T-helper 22 cell (primary cell): ENCODE measurements at places on chromosomes 6 and 20.
A peak's percentile ranks its signal among the peaks of the same experiment; 100 is the strongest.

DNA sequence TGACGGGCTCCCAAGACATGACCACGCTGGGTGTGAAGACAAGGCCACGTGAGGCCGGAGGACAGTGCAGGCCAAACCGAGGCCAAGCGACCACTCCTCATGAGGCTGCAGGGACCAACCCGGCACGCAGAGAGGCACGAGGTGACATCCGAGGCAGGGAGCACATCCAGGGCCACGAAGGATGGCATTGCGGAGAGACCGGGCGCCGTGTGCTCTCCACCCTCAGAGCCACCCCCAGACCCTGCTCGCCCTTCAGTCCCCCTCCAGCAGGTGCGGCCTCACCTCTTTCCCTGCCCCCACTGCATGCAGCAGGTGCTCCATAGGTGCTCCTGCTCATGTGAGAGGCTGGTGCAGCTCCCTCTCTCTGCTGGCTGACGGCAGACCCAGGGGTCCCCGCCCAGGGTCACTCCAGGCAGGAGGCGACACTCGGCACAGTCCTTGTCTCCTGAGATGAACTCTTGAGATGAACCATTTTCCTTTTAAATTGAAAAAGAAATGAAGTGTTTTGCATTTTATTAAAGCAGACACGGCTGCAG lies 33.8 kb upstream of the CHRNA4 start:
- no peak for DNase-seq

GRCh38 chr20:36951979-36952738 lies 651 bp upstream of the SAMHD1 start:
- DNase-seq: no peak

GRCh38 chr6:144285548-144285797 lies 338 bp downstream of the UTRN start:
- no peak for DNase-seq

DNA sequence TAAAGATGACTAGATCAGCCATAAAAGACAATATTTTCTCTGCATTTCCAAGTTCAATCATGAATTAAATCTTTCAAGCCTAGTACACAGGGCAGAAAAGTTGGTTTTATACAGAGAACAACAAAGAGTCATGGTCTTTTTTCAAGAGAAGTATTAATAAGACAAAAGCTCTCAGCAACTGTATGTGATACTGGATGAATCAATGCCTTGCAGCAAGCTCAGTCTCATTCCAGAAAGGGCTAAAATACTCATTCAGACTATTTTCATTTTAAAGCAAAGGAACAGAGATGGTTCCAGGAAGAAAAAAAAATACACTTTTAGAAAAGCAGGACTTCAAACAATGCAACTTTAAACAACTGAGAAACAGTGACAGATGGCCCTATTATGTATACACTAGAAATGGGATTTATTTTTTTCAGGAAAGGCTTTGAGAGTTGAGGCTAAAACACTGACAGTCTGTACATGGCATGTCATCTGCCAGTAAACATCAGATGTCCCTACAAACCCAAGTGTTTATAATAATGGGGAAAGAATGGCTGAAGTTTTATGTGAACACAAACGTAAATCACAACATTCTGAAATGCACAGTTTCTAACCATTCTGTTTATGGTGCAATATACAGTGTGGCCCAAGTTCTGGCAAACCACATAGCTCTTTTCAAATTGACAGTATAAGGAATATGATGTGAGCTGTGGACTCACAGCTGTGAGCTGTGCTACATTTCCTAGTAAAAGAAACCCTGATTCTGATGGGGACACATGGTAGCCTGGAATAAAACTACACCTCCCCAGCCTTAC lies 114.3 kb upstream of the DST start:
- DNase-seq: no peak

- DNase-seq: no peak
These were observed 42.4 kb downstream of the PACRG start for GRCh38 chr6:162770136-162770535.

DNA sequence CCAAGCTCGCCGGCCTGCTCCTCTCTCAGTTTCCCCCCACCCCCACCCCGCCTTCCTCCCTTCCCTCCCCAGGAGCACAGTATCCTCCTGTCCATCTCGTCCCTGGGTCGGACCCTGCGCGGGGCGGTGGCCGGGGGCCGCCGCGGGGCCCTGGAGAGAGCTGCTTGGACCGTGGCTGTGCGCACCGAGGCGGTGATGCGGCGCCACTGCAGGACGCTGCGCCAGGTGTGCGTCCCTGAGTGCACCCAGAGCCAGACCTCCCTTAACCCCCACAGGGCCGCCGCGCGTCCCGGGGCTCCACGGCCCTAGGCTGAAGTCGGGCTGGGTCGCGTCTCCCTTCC lies 2.2 kb downstream of the C20orf204 start:
- DNase-seq: no peak

DNA sequence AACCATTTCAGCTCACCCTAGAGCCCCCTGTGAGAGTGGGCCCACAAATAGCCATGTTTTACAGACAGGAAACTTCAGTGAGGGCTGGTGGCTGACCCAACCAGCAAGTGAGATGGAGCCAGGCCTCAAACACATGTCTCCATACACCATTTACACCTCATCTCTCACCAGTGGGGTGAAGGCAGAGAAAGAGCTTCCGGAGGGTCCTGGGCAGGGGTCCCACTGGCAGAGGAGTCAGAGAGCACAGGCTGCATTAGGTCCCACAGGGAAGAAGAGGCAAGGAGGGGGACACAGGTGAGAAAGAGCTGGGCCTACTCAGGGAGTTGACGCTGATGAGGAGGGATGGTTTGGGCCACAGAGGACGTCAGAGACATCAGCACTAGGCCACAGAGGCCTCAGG lies 172.6 kb downstream of the VEGFA start:
- no peak for DNase-seq

- DNase-seq: no peak
These were observed 62.2 kb downstream of the GMDS start for GRCh38 chr6:2183246-2183645.

GRCh38 chr6:2429460-2429859 lies 184.1 kb upstream of the GMDS start:
- no peak for DNase-seq

- DNase-seq: no peak
These were observed 48.7 kb upstream of the CDH4 start for GRCh38 chr20:61203320-61203719.

DNA sequence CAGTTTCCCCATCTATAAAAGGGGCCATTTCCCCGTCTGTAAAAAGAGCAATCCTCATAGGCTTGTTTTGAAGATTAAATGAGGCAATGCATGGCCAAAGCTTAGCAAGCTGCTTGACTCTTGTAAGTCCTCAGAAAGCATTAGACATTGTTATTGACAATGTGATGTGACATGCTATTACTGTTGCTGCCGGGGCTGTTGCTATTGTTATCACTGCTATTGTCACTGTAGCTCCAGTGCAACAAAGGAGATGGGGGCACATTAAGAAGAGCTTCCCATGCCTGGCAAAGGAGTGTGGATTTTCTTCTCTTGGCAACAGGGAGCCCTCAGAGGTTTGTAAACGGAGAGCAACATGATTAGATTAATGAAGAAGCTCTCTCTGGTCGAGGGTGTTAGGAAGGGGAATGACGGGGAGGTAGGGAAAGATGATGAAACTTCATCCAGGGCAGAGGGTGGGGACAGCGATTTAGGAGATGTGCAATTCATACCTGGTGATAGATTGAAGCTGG lies 33.1 kb upstream of the FAM83D start:
- no peak for DNase-seq

- peak; percentile 21 for DNase-seq
These were observed 16.1 kb downstream of the BPIFB1 start for GRCh38 chr20:33299111-33299603.

DNA sequence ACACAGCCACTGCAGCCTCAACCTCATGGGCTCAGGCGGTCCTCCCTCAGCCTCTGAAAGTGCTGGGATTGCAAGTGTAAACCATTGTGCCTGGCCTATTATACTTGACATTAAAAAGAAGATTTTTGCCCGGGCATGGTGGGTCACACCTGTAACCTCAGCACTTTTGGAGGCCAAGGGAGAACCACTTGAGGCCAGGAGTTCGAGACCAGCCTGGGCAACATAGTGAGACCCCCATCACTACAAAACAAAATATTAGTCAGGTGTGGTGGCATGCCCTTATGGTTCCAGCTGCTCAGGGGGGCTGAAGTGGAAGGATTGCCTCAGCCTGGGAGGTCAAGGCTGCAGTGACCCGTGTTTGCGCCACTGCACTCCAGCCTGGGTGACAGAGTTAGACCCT lies 42.4 kb downstream of the FAM217A start:
- DNase-seq: no peak

GRCh38 chr6:14713008-14713960 lies 532.6 kb upstream of the JARID2 start:
- no peak for DNase-seq

- DNase-seq: peak; percentile 80
These were observed at the start of gene DUSP22 for GRCh38 chr6:291697-292505. Gene DUSP22, plus strand, starts transcription at chr6:292487. Its CDS starts 53 bp downstream, at chr6:292540.

DNA sequence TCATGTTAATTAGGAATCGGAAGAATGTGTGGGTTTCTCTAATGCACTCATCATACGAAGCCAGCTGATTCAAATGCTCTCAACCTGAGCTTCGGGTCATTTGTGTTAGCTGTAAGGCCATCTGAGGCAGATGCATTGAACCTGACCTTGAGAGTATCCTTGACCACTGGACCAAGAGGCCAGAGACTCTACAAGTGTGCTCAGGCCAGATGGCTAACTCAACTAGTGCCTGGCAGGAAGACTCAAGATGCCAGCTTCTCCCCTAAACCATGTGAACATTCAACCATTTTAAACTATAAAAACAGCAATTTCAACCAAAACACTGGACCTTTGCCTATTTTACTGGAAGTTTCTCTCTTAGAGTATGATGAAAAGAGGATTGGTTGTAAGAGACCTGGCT lies 168.6 kb upstream of the CDH4 start:
- DNase-seq: no peak

DNA sequence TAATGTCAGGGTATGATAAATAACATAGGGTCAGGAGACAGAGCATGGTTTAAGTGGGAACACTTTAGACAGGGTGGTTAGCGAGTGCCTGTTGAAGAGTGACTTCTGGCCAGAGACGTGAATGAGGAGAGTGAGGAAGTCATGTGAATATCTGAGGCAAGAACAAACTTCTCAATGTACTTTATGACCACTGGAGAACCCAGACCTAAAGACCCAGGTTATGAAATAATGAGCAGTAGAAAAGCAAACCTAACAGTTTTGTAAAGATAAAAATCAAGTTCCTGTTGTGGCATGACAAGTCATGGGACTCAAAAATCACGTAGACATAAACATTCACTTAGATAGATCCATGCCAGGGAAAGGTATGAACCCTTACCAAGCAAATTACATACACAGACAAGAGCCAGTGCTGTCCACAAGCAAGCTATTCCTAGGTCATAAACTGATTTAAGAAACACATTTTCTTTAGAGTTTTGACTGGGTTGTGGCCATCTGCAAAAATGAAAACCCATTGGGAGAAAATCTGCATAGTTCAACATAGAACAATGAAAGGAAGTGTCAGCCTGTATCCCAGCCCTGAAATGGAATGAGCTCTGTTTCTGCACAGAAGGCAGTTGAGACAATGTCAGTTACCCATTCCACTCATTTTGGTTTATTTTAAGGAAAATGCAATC lies 2.2 kb upstream of the MYCT1 start:
- no peak for DNase-seq

DNA sequence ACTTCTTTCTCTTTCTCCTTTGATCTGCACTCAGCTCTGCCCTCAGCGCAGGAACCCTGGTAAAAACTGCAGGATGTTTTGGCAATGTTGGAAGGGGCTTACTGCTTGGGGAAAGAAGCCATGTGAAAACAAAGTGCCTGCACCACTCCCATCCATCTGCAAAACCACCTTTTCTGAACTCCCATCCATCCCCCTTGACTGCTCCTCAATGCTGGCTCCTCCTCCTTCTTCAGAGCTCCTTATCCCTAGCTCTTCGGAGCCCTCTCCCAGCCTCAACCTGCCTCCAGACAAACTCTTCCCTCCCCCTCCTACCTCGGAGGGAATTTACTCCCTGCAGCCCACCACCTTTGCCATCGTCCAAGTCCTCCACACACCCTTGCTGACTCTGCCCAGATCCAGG lies 4.2 kb upstream of the ZBTB12 start:
- DNase-seq: no peak

DNA sequence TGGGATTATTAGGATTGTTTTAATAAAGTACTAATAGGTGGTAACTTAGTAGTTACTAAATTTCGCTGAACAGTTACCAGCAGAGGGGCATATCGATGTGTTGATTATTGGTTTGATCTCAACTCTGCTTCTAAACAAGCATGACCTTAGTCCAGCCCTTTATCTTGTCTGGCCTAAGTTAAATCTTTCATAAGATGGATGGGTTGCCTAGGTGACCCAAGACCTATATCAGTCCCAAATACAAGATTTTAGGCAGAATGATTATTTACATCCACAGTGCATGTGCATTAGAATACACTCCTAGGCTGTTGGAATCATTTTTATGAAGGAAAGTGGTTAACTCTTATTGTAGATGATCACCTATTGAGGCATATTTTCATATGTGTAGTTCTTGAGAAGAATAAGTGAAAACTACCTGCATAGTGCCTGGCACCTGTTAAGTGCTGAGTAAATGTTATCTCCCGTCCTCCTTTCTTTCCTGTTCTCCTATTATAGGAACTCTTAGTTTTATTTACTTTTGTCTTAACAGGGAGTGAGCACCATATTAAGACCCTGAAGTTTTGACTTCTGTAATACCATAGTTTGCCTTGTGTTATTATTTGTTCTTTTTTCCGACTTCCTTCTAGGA lies 1.1 kb downstream of the HSF2 start:
- no peak for DNase-seq

DNA sequence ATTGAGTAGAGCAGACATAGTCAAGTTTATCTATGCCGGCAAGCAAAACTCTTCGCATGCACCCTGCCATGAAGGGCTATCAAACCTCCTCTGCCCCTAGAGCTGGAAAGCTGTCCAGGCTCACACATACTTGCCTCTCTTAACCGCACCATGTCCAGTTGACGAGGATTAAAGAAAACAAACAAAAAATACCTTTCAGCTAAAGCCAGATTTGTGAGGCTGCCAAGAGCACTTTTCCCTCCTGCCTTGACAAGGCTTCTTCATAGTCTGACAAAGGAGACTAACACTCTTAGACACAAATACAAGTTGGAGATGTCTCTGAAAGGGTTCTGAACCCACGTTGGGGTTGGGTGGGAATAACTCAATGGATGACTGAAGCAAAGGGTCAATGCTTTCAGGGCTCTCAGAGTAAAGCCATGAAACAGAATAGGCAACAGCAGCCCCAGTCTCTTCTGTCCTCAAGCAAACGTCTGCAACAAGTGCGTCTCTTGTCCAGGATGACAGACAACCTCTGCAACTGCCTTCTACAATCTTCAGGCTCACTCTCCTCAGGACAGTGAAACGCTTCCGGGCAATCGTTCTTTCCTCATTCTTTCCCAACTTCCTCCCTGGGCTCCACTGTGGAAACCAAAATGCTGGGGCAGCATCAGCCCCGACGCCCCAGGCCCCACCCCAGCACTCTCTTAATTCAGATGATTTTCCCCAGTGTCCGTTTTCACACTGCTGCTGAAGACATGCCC lies 57.8 kb downstream of the AGPAT4 start:
- DNase-seq: no peak

DNA sequence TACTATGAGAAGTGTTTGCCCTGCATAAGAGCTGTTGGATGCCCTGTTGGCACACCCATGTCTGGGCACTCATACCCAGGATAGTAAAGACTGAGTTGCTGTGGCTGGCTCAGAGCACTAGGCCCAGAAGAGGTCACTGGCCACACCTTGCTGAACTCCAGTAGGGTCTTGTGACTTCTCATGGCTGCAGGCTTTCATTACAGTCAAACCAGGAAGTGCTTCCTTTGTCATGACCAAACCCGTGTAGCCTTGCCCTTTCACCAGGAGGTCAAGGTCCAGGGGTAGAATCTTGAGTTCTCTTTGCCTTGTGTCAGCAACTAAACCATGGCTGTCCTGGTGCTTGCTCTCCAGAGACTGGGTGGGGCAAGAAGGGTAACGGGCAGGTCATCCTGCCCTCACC lies 49.5 kb downstream of the CD164 start:
- no peak for DNase-seq
